Activated CD4-positive, alpha-beta T cell treated with anti-CD3 and anti-CD28 coated beads, Interleukin-2, amount 10 ng/mL, durations not matched to agents 7 days and 5 days (primary cell): ENCODE measurements at places on chromosomes 1 and 21.

- no peak for DNase-seq
Observed at GRCh38 chr1:109791495-109792043, 27.8 kb upstream of the EPS8L3 start.

GRCh38 chr1:209786146-209786545, 1.8 kb upstream of the C1orf74 start:
- no peak for DNase-seq

DNA sequence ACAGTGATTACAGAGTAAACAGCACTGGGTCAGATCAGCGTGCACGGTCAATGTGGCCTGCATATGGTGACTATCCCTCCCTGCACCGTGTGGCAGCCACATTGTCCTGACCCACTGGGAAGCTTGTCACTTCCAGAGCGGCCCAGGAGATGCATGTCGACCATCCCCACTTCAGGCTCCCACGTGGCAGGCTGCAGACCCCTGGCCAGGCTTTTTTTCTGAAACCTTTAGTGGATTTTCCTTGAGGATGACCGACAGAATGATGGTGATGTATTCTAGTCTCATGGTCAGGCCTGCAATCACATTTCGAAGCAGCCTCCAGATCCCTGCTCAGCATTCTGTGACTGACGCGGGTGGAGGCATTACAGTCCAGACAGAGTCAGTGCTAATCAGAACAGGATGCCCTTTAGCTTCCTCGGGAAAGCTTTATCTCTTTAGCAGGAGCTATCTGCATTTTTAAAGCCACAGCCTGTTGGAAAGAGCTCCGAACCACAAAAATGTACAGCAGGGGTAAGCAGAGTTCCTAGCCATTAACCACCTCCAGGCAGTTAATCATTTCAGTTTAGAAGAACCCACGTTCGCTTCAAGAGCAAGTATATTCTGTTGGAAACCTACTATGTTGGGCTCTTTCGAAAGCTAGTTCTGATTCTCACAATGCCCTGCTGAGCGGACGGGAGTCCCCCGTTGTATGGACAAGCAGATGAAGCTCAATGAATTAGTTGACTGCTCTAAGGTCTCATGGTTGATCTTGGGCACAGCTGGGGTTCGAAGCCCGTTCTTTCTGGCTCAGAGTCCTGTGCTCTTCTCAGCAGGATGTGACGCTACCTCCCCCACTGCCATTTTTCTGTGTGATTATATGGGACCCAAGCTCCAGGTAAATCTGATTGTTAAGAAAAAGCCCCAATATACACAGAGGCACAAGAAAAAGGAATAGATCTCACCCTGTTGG, 56.5 kb downstream of the IRF2BP2 start:
- no peak for DNase-seq

GRCh38 chr1:36070349-36070748, 13.5 kb upstream of the TEKT2 start:
- no peak for DNase-seq

DNA sequence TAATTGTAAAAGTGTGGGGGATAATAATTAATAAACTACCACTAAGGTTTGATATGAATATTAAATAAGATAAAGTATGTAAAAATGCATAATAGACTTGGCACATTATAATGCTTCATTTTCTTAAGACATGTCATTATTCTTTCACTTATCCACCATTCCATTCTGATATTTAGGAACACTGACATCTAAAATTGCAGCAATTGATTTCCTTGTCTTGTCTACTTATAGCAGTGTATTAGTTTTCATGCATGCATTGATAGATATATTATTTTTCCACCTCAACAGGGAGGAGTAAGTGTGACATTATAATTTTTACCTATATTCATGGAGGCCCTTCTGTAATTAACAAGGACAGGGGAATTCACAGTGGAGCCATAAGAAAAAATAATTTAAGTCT, 41.6 kb upstream of the RGS4 start:
- DNase-seq: no peak
